ENCODE measurements at places on chromosomes 5 and 9. TPM values are rescaled to one million over a fixed set of nuclear protein-coding genes. Genes with fewer than 3 reads are reported as not detected.

The MCTP1 gene
- total RNA-seq, result 16.1 TPM

The SLC45A2 gene
- 0.16 TPM for total RNA-seq

The SNX2 gene
- 37.3 TPM for total RNA-seq

The C9orf152 gene
- not detected for total RNA-seq

The SLC6A18 gene
- not detected for total RNA-seq

The NME5 gene
- total RNA-seq, result 2.7 TPM

The C9orf40 gene
- total RNA-seq, result 4.5 TPM

The OGN gene
- 17.4 TPM for total RNA-seq

The GADD45G gene
- 107 TPM for total RNA-seq

The SAPCD2 gene
- 0.39 TPM for total RNA-seq

The STKLD1 gene
- 0.77 TPM for total RNA-seq

The CCDC183 gene
- 1.1 TPM for total RNA-seq

The ZNF618 gene
- total RNA-seq, result 4.0 TPM

The TRMT10B gene
- total RNA-seq, result 5.7 TPM

The SLC2A6 gene
- total RNA-seq, result 7.4 TPM

All from left cardiac atrium (tissue), 4 donors.